Fibroblast of skin of back (primary cell): ENCODE measurements at places on chromosomes 6 and 20.
A peak's percentile ranks its signal among the peaks of the same experiment; 100 is the strongest.

DNA sequence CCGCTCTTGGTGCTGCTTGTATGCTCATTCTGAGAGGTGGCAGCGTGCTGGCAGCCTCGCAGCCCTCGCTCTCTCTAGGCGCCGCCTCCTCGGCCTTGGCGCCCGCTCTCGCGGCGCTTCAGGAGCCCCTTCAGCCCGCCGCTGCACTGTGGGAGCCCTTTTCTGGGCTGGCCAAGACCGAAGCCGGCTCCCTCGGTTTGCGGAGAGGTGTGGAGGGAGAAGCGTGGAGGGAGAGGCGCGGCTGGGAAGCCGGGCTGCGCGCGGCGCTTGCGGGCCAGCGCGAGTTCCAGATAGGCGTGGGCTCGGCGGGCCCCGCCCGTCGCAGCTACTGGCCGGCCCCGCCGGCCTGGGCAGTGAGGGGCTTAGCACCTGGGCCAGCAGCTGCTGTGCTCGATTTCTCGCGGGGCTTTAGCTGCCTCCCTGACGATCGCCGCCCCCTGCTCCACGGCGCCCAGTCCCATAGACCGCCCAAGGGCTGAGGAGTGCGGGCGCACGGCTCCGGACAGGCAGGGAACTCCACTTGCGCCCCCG, 19.5 kb upstream of the FAM8A1 start:
- DNase-seq, result peak; percentile 50

DNA sequence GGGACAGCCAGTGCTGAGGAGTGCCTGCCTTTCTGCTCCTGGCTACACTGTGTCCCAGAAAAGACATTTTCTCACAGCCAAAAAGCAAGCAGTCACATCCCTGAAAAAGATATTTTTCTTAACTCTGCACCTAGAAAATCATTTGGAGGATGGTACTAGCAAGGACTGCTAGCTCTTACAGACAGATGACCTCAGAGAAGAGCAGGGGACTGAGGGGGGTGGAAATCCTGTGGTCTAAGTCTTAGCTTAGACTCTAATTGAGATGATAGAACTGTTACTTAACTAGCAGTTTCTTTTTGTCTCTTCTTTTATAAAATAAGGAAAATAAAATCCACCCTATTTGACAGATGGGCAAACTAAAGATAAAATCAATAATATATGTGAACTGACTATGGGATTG, 152.8 kb downstream of the TMEM200A start:
- DNase-seq, result no peak

- peak; percentile 97 for DNase-seq
Measured at GRCh38 chr20:19992996-19993908, 23.9 kb upstream of the NAA20 start.

DNA sequence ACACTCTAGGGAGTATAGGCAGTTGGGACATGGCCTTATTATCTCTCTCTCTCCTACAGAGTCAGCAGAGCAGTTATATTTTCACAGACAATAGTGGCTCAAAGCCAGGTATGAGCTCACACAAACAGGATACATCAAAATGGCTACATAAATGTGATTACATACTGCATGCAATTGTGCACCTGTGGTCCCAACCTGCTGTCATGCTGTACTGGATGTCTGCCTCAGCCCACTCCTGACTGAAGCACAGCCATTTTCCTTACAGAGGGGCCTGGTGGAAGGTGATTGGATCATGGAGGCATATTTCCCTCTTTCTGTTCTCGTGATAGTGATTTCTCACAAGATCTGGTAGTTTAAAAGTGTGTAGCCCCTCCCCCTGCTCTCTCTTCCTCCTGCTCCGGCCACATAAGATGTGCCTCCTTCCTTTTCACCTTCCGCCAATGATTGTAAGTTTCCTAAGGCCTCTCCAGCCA, 37.0 kb upstream of the SAMHD1 start:
- DNase-seq, result peak; percentile 14

DNA sequence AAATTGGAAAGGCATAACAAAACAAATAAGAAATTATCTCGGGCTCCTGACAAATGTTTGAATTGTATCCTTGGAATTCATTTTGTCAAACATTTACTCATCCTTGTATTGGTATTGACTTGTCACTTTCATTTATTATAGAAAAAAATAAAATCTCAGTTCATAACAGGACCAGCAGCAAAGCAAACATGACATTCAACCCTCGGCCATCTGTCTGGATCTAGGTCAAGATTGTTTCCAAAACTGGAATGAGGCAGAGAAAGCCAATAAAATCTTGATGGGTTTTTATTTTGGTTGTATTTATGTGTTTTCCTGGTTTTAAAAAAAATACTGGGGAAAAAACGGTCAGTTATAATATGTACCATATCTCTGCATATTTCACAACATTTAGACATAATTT, 42.9 kb upstream of the FABP7 start:
- no peak for DNase-seq
